ENCODE measurements at places on chromosomes 11 and 22.

DNA sequence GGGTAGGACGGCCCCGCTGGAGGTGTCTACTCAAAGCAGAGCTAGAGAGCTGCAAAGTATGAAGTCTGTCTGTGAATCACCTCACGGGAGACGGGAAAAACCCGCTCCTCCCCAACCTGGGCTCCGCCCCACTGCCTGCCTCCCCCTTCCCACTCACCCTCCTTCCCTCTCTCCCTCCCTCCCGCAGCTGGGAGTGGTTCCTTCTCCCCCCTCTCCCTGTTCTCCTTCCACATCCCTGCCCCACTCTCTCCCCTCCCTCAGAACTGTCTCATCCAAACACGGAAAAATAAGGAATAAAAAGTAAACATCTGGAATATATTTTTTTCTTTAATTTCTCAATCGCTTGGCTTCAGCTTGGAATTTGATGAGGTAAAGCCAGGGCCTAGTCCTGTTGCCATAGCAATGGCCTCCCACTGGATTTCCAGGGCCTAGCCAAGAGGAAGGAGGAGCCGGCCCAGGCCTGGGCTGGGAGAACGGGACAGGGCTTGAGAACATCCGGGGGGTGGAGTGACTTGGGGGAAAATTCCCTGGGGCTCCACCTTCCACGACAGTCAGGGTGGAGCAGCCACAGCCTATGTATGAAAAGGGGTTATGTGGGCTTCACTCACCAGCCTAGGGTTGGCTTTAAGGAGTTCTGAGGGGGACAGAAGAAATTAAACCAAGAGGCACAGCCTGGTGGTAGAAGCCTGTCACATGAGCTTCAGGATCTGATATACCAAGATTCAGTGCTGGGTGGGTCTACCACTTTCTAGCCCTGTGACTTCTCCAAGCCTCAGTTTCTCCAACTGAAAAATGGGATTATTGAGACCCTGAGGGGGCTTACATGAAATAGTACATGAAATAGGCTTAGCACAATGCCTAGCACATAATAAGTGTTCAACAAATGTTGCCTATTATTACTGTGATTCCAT is 2.2 kb downstream of the TNKS1BP1 start:
- DNase-seq, result peak; percentile 99

DNA sequence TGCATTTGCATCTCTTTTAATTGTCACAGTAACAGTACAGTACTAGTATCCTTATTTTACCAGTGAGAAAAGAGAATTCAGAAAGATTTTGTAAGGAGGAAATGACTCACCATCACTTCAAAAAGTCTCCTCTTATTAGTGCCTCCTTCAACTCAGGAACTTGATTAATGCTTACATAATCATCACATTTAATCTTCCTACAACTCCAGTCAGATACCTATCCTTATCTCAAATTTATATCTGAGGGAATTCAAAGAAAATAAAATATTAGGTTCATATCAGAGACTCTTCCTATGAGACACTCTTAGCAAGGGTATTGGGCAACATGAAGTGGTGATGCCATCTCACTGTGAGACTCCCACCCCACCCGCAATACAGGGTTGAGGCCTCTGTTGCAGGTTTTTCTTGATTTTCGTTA is 26.1 kb upstream of the CTSC start:
- DNase-seq, result peak; percentile 6

- DNase-seq, result no peak
Observed at GRCh38 chr22:36733271-36733670, 29.7 kb upstream of the CACNG2 start.

DNA sequence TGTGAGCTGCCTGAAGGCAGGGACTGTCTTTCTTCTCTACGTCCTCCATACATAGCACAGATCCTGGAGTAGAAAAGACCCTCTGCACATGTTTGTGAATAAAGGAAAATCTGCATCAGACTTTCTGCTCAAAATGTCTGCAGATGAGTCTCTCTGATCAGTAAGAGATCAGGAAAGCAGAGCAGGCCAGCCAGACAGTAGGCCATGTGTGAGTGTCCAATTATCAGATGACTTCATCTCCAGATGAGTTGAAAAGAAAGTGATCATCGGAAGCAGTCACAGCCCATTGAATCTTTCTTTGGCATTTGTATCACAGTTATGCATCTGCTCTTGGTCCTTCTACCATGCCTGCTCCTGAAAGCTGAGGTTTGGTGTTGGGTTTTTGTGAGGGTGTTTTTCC is 298.7 kb upstream of the NCAM1 start:
- DNase-seq, result no peak

- DNase-seq, result peak; percentile 75
Observed at GRCh38 chr11:132601875-132602274, 930.4 kb downstream of the OPCML start.

DNA sequence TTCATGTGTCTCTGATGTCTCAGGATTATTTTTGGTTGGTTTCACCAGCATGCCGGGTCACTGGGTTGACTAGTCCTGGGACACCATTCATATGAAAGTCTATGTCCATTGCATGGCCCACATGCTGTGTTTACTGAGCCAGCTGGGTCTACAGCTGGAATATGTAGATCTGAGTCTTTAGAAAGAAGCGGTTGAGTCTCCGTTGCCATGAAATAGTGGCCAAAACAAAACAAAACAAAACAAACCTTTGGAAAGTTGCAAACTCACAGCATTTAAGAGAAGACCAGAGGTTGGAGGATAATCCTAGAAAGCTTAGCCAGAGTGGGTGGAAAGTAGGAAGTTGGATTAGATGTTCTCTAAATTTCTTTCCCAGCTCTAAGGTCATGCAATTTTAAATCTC is 191.8 kb upstream of the NTM start:
- DNase-seq, result no peak

DNA sequence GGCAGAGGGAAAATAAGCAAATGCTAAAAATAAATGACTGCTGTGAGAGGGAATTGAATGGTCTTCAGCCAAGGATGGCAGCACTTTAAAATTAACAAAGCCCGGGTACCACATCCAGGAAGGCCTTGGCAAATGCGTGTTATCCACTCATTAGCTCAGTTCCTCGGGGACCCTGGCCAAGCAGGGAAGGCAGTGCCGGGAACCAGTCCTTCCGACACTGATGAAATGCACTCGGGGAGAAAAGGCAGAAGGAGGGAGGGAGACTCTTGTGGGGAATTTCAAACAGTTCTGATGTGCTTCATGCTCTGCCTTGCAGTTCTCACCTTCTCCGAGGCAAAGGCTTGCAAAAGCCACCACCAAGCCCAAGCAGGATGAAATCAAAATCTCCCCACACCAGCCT is 38.3 kb downstream of the CLPB start:
- DNase-seq, result no peak

DNA sequence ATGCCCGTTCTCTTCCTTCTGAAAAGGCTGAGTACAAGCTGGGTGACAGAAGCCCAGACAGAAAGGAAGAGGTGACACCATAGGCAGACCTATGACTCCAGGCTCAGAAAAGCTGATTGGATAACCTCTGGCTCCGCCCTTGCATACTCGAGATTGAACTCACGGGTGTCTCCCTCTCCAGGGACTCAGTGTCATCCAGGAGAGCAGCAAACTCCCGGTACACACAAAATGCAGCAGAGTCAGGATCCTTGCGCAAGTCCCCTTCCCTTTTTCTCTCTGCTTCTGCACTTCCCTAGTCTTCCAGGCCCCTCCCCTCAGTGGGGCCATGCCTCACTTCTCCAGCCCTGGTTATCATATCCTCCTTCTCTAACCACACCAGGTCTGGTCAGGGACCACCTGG is 9.8 kb downstream of the SCN4B start:
- no peak for DNase-seq

GRCh38 chr11:86873573-86874083 is 73.3 kb downstream of the PRSS23 start:
- no peak for DNase-seq

GRCh38 chr11:64934682-64935358 is 873 bp downstream of the GPHA2 start:
- DNase-seq, result no peak

GRCh38 chr11:28339488-28339887 is 231.3 kb downstream of the METTL15 start:
- no peak for DNase-seq

DNA sequence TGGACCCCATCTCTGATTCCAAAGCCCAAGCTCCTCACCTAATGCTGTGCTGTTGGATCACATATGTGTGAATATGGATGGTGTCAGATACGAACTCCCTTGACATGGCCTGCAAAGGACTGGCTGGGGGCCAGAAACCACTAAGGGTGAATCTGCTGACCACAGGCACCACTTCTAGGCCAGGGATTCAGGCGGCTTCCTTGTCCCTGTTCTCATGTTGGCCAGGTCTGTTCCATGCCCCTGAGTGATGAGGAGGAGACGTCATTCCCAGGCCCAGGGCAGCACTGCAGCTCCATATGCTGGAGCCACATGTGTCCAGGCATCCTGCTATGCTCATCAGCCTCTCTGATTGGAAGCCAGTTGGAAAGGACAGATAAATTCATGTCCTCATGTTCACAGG is 130.0 kb upstream of the BDNF start:
- DNase-seq, result no peak

- DNase-seq, result no peak
Observed at GRCh38 chr11:911890-912219, 1.2 kb upstream of the CHID1 start.
